ENCODE measurements at places on chromosomes 12 and 14.

DNA sequence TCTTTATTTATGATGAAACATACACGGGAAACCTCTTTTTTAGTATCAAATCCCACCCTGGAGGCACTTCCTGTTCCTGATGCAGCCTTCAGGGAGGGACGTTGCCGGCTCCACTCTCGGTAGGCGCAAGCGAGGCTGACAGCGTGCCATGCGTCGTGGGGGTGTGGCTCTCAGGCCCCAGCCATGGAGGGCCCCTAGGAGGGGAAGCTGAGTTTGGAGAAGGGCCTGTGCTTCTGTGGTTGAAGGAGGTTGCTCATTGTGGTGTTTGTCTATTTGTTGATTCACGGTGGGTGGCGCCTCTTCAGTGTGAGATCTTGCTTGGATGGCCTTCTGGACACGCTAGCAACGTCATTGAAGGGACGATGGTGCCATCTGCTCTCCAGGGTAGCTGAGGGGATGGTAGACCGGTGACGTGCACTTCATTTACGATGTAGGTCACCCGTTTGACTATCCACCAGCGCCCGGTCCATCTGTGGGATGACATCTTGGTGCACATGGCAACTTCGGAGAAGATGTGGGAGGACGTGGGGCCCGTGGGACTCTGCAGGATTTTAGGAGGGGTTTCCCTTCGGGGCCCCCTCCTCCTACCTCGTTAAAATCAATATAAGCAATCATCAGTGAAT, 126.3 kb upstream of the RTL1 start:
- DNase-seq: no peak

GRCh38 chr14:92985521-92985920, 62.6 kb downstream of the CHGA start:
- no peak for DNase-seq

DNA sequence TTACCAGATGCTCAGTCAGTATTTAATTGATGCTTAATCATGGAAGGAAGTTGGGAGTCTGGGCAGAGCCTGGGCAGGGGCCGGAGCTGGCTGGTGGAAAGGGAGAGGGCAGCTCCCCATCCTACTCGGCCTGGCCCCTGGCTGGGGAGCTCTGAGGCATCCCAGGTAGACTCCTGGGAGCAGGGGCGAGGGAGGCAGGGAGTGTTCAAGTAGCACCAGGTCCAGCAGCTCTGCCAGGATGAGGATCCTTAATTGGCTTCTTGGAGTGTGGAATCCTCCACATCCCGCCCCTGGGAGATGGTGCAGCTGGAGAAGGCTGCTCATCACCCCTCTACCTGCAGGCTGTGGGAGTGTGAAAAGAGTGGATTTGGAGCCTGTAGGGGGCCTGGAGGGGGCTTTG, 30.9 kb downstream of the SYNDIG1L start:
- no peak for DNase-seq

GRCh38 chr12:112906712-112907414, at the start of gene OAS1:
Gene OAS1 (plus strand): TSS chr12:112906962. CDS start chr12:112907040, 78 bp downstream.
- peak; percentile 14 for DNase-seq

GRCh38 chr12:60162988-60163720, 567.3 kb downstream of the SLC16A7 start:
- no peak for DNase-seq

GRCh38 chr12:124835656-124836410, 27.8 kb downstream of the SCARB1 start:
- DNase-seq: no peak

DNA sequence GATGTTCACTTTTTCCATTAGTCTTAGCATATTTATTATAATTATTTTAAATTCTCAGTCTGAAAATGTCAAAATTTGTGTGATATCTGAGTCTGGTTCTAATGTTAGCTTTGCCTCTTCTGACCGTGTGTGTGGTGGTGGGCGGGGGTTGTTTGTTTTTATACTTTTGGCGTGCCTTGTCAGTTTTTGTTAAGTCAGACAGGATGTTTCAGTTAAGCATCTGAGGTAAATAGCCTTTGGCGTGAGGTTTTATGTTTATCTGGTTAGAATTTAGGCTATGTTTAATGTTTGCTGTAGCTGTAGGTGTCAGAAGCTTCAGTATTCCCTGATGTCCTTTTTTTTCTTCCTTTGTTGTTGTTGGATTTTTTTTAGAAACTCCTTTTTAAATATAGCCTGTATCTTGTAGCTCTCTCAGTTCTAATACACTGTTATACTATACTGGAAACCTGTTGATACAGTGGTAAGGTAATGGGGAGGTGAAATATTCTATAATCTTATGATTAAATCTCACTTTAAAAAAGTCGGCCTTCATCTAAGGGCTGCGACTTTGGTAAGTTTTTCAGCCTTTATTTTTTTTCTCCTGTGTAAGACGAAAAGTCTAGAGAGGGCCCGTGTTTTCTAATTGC, 111.6 kb downstream of the SCAF11 start:
- no peak for DNase-seq

- no peak for DNase-seq
Measured at GRCh38 chr12:63305901-63306875, 155.2 kb upstream of the AVPR1A start.

DNA sequence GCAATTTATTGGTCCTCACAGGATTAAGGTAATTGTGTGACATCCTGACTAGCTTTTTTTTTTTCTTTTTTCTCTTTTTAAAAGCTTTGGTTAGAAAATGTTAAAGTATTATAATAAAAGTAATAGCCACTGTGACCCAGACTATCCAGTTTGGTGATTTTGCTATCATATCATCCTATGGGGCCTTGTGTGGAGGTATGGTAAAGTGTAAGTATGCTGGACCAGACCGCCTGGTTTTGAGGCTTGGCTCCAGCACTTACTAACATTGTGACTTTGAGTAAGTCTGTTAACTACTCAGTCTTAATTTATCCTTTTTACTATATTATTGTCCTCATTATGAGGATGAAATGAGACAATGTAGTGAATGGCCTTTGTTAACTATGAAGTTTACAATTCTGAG, 15.5 kb downstream of the EID3 start:
- DNase-seq: no peak

- DNase-seq: no peak
Measured at GRCh38 chr14:63852271-63852816, 460 bp upstream of the SYNE2 start.

DNA sequence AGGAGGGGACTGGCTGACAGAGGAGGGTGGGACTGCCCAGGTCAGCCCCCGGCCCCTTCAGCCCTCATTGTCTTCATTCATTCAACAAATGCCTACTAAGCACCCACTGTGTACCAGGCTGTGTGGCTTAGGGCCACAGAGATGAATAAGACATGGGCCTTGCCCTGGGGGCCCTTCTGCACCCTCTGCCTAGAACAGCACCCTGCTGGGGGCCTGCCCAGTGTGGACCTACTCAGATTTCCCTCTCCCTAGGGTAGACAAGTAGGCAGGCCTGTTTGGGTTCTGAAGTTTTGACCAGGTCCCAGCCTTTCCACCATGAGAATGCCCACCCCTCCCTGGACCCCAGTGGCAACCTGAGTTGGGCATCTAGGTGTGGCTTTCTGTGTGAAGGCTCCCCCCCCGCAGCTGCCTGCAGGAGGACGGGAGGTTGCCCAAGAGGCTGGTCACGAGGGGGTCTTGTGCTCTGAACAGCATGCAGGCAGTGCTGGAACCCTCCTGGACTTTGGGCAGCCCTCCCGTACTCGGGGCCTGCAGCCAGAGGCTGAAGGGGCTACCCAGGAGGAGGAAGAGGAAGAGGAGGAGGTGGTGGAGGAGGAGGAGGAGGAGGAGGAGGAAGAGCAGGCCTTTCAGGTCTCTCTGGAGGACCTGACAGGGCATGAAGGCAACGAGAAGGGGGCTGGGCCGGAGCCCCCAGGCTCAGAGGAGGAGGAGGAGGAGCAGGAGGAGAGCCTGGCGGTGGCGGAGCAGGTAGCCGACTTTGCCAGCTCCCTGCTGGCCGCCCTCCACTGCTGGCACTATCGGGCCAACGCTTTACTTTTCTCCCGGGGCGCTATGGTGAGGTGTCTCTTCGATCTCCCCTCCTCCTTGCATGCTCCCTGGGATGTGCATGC, 33.4 kb downstream of the PLEKHG3 start:
- no peak for DNase-seq

DNA sequence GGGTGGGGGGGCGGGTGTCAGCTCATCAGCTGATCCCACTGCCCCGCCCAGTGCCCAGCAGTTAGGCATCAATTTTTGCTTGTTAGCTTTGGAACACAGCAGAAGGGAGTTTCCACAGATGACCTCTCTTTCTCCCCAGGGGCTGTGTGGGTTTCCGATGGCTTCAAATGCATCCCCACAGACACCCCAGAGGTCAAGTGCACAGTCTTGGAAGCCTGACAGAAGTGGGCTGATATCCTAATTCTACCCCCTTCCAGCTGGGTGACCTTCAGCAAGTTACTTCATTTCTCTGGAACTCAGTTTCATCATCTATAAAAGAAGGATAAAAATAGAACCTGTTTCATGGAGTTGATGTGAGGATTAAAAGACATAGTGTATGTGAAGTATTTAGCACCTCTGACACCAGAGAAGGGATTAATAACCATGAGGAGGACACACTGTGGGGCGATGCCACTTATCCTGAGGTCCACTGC, 22.0 kb downstream of the TTC9 start:
- DNase-seq: no peak

DNA sequence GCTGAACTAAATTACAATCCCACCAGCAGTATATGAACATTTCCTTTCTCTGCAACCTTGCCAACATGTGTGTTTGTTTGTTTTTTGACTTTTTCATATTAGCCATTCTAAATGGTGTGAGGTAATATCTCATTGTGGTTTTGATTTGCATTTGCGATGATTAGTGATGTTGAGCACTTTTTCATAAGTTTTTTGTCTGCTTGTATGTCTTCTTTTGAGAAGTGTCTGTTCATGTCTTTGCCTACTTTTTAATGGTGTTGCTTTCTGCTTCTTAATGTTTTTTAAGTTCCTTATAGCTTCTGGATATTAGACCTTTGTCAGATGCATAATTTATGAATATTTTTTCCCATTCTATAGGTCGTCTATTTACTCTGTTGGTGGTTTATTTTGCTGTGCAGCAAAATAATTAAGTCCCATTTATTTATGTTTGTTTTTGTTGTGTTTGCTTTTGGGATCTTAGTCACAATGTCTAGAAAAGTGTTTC, 1262.9 kb downstream of the FSCB start:
- DNase-seq: no peak

DNA sequence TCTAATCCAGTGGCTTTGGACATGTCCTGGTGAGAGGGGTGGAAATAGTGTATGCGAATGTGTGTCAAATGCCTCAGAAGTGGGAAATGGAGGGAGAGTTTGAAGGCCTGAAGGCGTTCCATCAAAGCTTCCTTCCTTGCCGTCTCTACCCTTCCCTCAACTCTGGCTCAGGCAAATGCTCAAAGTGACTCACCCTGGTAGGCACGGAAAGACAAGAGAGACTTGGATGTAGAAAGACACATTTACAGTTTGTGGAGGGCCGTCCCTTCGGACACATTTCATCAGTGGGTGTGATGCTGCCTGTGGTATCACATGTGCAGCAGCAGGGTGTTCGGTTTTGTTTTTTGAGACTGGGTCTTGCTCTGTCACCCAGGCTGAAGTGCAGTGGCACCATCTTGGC, 36.7 kb downstream of the CHST11 start:
- DNase-seq: no peak

DNA sequence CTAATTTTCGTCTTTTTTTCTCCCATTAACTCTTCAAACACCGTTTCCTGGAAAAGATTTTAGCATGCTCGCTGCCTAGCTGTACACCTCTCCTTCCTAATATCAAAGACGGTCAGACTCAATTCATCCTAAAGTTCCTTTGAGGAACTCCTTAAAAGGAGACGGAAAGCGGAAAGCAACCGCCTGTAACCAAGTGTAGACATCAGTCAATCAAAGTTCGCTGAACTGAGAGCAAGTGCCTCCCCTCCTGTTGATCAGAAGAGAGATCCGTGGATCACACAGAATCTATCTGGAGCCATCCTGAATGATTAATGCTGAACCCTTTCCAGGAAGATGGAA, 412 bp upstream of the TEP1 start:
- peak; percentile 11 for DNase-seq

DNA sequence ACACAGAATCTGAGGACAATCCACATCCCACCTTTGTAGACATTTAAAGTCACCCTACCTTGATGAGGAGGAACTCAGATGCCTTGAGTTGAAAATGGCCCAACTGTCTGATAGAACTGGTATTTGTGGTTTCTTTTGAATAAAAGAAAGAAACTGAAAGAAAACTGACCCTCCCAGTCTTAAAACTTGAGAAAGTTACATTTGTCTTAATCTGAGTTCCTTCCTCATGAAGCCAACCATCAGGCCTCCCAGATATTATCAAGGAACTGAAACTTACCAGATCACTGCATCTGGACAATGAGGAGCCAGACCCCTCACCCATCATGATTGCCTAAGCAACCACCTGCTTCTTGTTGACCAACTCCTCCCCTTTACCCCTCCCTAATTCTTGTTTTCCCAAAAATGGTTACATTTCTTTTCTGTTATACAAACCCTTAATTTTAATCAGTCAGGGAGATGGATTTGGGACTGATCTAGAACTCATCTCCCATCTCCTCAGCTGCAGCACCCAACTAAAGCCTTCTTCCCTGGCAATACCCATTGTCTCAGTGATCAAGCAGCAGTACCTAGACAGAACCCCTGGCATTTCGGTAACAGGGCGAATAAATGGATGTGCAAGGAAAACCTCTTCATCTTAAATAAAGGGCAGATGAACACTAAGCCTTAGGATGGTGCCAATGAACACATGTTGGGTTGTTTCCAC, 72.0 kb upstream of the RESF1 start:
- no peak for DNase-seq

DNA sequence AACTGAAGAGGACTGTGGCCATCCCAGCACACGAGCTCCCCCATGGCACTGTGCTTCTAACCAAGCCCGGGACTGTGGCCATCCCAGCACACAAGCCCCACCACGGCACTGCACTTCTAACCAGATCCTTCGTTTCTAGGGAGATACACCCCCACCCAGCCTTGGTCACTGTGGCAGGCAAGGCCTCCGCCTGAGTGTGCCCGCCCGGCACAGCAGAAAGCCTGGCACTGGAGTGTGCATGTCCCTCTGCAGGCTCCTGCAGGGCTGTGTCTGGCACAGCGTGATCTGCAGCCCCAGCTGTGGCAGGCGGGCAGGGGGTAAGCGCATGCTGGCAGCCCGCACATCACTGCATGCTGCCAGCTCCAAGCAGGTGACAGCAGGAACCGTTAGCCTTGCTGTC, 49.8 kb downstream of the CCDC85C start:
- no peak for DNase-seq

DNA sequence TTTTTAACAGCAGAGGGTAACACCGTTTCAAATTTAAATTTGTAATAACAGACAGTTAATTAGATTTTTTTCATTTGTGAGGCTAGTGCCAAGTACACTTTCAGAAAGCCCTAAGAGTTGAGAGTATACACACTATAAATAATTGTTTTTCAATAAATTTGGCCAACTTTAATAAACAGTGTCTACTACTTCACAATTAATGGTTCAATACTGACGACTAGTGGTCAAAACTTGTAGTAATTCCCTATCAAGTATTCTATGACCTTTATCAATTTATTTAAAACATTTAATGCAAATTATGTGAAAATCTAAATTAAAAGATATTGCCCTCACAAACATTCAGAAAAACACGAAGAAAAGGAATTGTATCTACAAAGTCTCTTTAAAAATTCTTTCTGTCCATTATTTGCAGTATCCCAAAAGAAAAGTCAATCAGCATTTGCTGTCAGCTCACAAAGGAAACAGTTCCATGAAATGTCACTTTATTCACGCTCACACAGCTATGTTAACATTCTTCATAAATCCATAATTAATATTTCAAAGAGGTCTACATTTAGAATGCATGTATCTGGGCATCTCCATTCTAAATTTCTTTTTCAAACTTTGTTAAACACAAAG, 91.2 kb downstream of the CEP128 start:
- DNase-seq: peak; percentile 36
